ENCODE measurements at places on chromosomes 1 and 21.

DNA sequence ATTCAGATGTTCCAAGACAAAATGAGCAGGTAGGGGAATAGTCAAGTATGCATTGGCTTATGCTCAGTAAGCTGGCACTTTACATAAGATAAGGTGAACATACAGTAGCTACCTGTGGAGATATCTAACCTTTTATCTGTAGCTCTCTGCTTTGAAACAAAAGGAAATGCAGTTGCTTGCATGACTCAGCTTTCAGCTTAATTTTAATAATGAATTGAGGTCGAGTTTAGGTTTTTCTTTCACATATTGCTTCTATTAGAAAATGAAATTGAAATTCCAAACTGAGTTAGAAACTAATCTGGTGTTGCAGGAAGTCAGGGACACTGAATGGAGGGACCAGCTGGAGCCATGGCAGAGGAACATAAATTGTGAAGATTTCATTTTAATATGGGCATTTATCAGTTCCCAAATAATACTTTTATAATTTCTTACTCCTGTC is 8.3 kb downstream of the FRRS1 start:
- DNase-seq: no peak

DNA sequence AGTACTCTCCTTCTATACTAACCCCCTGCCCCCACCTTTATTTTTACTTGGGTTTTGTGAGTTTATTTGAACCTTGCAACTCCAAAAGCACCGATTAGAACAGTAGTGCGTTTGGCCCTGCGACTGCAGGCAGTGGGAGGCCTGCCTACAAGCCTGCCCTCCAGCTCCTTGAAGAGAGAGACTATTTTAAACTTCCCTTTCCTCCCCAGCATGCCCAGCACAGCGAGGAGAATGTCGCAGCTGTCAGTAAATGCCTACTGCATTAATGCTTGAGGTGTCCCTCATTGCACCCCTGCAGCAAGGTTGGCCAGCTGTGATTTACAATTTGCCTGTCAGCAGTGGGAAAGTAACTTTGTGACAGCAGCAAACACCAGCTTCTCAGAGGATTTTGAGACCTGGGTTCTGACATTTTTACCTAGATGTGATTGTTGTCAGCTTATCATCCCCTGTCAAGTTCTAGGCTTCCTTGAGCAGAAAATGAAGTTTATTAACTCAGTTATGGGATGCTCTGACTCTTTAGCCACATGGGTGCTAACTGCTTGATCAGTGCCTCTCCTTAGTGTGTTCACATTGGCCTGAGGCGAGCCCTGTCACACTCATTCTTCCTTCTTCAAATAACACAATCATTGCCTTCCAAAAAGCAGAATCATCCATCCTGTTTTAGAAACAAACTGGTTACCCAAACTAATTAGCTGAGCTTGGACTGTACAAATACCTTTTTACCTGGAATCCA is 170.6 kb downstream of the PDE4B start:
- no peak for DNase-seq

GRCh38 chr1:7505771-7506453 is 265.2 kb upstream of the VAMP3 start:
- DNase-seq: no peak

GRCh38 chr21:38631676-38632075 is 133.4 kb upstream of the ERG start:
- no peak for DNase-seq

DNA sequence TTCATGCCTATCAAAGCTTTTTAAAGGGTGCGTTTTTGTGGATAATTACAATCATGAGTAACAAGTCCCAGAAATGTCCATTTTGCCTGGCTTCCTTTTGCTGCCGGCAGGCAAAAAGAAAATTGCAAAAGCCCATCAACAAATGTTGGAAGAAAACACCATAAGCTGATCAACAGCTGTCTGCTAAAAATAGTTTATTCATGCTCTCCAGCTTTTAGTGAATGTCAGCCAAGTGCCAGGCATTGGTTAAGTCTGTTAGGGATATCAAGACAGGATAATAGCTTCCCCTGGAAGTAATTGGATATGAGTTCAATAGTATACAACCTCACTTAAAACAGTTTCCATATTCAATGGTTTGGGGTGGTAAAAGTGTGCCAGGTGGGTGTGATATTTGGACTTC is 13.6 kb upstream of the AGMAT start:
- no peak for DNase-seq

- DNase-seq: no peak
Measured at GRCh38 chr1:241637604-241638003, 2.6 kb downstream of the CHML start.

- no peak for DNase-seq
Measured at GRCh38 chr1:23471473-23472075, 12.4 kb downstream of the ASAP3 start.

DNA sequence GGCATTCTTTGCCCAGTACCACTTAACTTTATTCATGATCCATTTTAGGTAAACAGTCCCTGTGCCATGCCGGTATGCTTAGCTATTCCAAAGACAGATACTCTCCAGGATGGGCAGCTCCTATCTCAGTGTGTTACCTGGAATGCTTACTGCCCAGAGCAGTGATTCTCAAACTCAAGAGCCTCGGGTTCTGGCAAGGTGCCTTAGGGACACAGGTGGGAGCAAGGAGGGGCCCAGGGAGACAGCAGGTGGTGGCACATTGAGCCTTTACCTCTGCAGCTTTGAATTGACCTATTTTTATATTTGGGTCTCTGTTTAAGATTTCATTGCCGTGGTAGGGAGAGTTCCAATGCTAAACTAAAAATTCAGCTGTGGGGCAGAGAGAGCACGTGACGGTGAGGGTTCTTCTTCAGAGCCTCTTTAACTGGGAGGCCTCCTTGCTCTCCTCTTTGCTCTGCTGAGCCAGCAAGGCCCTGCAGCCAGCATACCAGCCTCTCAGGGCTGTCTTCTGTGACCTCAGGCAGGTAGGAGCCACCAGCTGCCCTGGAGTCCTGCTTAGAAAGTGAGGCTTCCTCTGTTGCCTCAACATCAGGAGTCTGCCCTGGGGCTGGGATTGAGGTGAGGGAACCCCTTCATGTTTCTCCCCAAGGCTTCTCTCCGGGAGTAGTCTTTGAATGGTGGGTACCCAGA is 20.2 kb downstream of the PHGDH start:
- DNase-seq: no peak

GRCh38 chr1:225995919-225996864 is 3.0 kb downstream of the SDE2 start:
- no peak for DNase-seq

DNA sequence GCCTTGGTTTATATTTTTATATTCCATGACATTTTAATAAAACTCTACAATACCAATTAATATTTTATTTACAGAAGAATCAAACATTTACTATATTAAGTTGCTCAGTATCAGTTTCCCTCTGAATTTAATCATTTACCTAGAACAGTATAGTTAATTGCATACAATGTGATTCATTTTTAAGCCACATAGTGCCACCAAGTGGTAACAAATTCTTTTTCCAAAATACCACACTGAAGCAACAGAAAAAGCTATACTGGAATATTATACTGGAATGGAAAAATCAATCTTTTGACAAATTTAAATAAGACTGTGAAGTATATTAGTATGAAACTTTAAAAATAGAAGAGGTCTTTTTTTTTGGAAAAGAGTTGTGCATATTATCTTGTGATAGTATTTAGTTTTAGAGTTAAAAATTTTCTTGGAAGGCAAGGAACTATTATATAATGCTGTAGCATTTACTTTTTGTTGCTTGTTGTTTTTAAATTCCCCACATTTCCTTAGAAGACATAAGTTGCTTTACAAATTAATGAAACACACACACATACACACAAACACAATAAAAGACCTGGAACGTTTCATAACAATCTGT is 57.3 kb downstream of the ZNF644 start:
- no peak for DNase-seq

DNA sequence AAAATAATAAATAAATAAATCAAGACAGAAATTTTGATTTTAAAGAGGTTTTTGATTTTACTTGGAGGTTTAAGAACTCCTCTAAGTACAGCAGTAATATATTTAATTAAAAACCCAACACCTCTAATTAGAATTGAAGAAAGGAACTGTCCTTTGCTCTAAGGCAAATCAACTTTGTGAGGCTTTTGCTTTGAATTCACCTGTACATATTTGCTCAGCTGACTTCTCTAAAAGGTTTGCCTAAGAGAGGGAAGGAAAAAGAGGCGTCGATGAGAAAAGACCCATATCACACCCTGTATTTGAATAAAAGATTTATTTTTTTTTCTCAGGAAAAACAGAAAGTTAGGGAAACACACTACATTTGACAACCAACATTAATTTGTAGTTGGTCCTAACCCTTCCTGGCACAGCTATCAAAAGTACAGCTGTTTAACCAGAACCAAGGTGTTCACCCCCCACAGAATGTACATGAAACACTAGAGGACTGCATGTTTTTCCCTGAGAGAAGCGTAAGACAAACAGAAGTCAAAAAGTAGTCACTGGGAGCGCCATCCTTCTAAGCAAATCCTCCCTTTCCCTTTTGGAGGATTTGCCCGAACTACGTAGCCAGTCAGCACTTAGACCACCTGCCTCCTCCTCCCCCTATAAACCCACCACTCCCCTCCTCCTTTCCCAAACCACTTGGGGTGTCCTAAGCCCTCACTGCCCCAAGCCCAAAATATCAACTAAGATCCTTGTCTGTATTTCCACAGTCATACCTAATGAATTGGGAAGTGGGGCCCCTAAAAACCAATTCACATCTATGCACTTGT is 4.9 kb downstream of the MCL1 start:
- no peak for DNase-seq

- DNase-seq: no peak
Measured at GRCh38 chr1:20834780-20835179, 47.7 kb upstream of the HP1BP3 start.

DNA sequence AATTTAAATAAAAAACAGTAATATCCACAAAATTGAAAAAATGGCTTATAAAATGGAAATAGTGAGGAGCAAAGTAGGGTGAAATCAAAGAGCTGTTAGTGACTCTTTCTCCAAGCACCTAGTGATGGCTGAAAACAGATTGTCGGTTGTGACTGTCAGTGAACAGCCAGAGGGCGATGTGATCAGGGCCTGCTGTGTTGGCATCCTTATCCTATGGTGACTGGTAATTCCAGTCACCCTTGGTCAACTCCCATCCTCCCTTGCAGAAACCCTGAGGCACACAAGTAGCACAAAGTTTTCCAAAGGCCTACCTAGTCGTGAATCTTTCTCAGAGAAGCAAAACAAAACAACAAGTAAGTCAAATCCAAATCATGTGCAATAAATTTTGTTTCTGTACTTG is 599.8 kb upstream of the CXADR start:
- no peak for DNase-seq

DNA sequence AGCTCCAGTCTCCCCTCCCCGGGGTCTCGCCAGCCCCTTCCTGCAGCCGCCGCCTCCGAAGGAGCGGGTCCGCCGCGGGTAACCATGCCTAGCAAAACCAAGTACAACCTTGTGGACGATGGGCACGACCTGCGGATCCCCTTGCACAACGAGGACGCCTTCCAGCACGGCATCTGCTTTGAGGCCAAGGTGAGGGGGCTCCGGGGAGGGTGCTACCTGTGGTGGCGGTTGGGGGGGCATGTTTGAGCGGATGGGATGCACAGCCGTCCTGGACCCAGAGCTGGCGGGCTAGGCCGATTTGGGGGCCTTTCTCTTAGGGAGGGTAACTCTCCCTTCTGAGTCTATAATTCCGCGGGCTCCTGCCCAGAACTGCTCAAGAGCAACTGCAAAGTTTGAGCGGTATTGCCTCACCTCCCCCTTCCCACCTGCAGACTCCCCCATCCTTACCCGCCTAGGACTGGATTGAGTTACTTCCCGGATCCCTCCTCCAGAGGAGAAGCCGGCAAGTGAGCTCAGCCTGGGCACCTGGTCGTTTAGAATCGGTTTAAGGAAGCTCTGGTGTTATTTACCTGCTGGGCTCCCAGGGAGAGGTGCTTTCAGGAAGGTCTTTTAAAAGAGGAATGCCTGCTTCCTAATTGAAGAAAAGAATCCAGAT is 730 bp downstream of the NOS1AP start:
- DNase-seq: peak; percentile 31

DNA sequence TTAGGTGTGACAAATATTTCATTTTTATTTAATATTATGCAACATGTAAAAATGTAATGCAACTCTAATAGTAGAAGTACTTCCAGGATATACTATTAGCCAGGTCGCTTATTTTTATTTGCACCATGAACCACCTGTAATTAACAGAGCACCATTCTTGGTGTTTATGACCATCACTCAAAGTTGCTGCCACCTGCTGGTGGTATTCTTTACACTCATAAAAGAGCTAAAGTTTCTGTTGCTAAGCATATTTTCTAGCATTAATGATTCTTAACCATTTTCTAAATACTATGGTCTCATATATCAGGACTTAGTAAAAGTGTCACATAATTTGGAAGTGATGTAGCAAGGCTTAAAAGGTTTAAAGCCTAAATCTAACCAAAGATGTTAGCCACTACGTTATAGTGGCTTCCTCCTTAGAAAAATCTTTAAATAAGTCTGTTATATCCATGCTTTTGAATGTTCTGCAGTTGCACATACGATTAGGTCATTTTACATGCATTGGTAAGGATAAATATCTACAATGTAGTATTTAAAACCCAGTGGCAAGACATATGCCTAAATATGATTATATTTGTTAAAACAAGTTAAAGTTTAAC is 244.5 kb downstream of the NEGR1 start:
- no peak for DNase-seq

GRCh38 chr1:41870076-41870562 is 48.6 kb downstream of the HIVEP3 start:
- DNase-seq: no peak

- no peak for DNase-seq
Measured at GRCh38 chr1:212226467-212226866, 58.7 kb upstream of the PPP2R5A start.

- DNase-seq: no peak
Measured at GRCh38 chr1:221279146-221279545, 399.9 kb downstream of the HLX start.

- no peak for DNase-seq
Measured at GRCh38 chr1:56345831-56346230, 233.5 kb downstream of the PLPP3 start.

DNA sequence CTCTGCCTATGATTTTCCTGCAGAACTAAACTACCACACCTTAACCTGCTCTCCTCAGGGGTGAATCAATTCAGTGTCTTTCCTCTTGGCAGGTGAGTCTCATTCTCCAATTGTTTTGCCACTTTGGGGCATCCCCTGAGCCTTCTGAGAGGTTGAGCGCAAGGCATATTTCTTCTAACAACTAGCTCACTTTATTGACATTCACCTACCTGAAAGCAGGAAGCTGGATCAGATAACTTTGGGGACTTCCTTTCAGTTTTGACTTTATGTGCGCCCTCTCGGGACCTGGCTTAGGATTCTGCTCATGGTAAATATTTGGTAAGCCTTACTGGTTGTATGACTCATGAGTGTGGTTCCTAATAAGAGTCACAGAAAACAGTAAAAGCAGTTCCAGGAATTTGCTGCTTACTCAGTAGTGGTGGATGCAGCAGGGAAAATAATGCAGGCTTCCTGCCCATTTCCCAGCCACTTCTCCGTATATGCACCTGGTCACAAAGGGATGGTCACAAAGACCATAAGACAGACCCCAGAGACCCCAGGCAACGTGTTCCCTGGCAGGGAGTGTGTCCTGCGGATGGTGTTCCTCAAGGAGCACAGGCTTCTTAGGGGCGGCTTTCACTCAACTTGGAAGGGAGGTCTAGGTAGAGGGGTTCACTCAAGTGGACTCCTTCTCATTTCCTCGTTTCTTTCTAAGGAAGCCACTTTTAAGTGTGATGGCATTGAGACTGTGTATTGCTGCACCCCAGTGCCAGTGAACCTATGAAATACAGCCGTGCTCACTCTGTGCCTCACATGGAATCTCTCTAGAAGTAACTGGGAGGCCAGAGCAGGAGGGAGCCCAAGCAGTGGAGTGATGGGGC is 22.0 kb upstream of the BATF3 start:
- DNase-seq: no peak

- no peak for DNase-seq
Measured at GRCh38 chr1:15657021-15657420, 27.1 kb upstream of the PLEKHM2 start.

GRCh38 chr1:111030590-111030989 is 66.9 kb upstream of the LRIF1 start:
- peak; percentile 21 for DNase-seq
